Cerebellar cortex (tissue), 1 donor: ENCODE measurements at places on chromosomes 6 and 20.

GRCh38 chr6:38099221-38099620 is 279.7 kb downstream of the ZFAND3 start:
- no peak for DNase-seq

DNA sequence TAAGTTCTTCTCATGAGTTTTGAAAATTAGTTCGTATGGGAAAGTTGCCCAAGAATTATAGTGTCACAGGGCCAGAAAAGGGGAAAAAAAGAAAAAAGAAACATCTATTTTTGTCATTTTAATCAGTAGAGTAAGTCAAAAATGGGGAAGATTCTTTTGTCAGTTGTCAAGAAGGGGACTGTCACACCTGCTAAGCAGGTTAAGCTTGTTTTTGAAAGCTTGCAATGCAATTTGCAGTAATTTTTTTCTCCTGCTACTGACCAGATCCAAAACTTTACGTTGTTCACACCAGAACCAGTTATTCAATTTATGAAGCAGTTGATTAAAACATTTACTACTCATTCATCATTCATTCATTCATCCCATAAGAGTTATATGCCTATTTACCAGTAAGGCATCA is 171.4 kb downstream of the SOX4 start:
- no peak for DNase-seq

DNA sequence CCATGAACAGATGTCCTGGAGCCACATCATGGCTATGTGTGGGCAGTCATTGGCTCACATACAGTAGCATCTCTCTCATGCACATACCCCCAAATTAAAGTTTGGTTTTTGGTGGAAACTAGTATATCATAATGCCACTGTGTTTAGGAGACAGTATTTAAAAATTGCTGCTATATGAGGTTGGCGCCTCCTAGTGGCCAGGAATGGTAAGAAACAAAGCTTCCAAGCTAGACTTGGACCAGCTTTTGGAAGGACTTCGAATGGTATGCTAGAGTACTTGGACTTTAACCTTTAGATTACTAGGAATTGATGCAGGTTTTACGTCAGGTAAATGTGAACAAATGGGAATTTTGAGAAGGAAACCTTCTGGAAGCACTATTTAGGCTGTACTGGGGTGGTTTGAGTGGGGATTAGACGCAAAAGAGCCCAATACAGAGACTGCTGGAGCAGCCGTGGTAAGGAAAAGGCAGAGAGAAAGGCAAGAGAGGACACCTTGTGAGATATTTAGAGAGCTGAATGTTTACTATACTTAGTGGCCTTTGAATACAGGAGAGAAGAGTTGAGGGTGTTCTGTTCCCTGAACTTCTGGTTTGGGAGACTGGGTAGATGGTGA is 23.8 kb downstream of the PRSS35 start:
- peak; percentile 21 for DNase-seq

GRCh38 chr20:24051160-24051559 is 62.6 kb upstream of the GGTLC1 start:
- no peak for DNase-seq

DNA sequence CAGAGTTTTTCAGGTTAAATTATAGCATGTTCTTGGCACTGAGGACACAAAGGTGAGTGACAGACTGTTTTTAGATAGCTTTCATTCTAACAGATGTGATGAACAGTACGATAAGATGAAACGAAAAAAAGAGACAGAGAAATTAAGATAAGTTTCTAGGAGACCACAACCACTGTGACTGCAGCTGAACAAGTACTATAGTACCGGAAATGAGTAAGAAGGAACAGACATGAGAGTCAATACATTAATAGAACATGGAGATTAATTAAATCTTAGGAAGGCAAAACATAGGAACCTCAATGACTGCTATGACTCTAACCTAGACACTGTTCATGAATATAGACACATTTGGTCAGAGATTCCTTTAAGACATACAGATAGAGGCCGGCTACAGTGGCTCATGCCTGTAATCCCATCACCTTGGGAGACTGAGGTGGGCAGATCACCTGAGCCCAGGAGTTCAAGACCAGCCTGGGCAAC is 40.2 kb downstream of the HBS1L start:
- no peak for DNase-seq

- no peak for DNase-seq
These were observed 100.5 kb downstream of the LMBRD1 start for GRCh38 chr6:69696273-69696672.

GRCh38 chr20:58192065-58192464 is 36.4 kb downstream of the ANKRD60 start:
- no peak for DNase-seq

DNA sequence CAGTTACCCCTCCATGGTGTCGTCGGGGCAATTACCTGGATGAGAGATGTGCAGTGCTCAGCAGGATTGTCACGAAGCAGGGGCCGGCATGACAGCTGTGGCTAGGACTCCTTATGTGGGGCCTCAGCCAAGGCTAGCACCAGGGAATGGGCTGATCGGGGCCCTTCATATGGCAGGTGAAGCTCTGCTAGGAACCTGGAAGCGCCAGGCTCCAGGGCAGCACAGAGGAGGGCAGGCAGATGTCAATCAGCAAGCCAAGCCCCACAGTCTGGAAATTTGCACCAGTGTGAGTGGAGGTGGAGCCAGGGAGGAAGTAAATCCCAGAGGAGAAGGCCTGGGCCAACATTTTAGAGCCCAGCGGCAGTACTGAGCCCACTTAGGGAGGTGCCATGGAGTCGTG is 21.2 kb downstream of the SYNDIG1 start:
- DNase-seq: no peak

- no peak for DNase-seq
These were observed 48.1 kb downstream of the WDR27 start for GRCh38 chr6:169653691-169654090.

DNA sequence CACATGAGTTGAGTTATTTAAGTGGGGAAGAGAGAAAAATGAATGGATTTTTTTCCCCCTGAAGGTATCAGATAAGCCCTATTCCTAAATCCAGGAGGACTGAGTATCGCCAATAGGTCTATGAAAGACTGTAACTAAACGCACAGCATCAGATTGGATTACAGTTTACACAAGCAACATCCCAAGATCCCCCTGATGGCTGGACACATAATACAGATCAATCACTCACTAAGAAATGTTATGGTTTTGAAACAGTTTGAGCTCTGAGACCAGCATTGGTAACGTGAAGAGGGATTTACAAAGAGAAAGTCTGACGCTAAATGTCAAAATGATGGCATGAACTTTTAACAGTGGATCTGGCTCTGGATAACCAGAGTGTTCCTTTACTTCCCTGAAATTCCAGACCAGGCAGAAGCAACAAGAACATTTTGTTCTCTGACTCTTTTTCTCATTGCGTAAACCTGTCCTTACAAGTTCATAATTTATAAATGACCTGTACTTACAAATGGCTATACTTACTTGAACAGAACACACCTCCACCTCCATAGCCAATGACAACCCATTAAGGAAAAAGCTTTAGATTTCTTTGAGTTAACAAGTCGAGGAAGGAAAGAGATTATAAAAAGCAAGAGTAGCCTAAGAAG is 131.8 kb upstream of the BEND3 start:
- DNase-seq: no peak

GRCh38 chr6:30988209-30988825 is 4.8 kb downstream of the MUC21 start:
- no peak for DNase-seq

DNA sequence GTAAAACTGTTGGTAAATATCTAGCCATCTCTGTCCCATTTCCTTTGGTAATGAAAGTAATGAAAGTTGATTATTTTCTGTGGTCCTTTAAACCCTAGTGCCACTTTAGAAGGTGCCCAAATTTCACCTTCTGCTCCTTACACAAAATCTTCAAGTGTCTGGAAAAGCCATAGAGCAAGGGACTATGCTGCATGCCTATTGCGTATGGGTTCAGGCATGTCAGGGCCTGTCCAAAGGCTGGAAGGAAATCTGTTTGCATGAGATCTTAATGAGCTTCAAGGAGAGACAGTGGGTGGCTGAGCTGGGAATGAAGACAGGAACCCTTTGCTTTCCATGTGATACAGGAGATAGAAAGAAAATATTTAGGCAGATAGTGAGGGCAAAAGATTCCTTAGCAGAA is 66.6 kb upstream of the CCN6 start:
- no peak for DNase-seq

DNA sequence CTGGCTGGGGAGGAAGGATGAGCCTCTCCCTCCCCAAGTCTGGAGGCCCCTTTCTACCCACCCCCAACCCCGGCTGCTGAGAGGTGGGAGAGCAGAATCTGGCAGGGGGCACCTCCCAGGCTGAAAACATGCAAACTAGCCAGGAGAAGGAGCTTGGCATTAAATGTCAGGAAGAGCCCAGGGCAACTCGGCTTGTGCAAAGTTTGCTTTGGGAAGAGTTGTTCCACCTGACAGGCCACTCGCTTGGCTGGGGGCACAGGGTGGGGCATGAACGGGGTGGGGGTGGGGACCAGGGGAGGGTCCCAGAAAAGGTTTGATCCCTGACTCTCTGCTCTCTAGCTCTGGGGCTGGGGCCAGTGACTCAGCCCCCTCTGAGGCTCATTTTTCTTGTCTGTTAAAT is 3.0 kb downstream of the SPDEF start:
- DNase-seq: no peak
